MG63 (cell line): ENCODE measurements at places on chromosomes 6 and 20. TPM values are rescaled to one million over a fixed set of nuclear protein-coding genes. Genes with fewer than 3 reads are reported as not detected.

Gene DEFB132
- total RNA-seq: not detected in 2 replicates

Gene NMBR
- total RNA-seq: not detected in 2 replicates

Gene SNAP25
- total RNA-seq: not detected in 2 replicates

Gene CNR1
- total RNA-seq: 0.07 and 0.72 TPM in 2 replicates

Gene MOXD1
- total RNA-seq: 1.9 and 2.9 TPM in 2 replicates

Gene PTCHD4
- total RNA-seq: not detected in 2 replicates

Gene SRMS
- total RNA-seq: not detected in 2 replicates

Gene PSORS1C2
- total RNA-seq: not detected in 2 replicates

Gene ZNF334
- total RNA-seq: 0.30 TPM in 1 of 2 replicates, not detected in the other

Gene OR2J1
- not detected in 2 replicates for total RNA-seq

Gene LAMA4
- total RNA-seq: 13.0 and 52.1 TPM in 2 replicates

Gene TGIF2
- 16.3 and 18.5 TPM in 2 replicates for total RNA-seq

DNA sequence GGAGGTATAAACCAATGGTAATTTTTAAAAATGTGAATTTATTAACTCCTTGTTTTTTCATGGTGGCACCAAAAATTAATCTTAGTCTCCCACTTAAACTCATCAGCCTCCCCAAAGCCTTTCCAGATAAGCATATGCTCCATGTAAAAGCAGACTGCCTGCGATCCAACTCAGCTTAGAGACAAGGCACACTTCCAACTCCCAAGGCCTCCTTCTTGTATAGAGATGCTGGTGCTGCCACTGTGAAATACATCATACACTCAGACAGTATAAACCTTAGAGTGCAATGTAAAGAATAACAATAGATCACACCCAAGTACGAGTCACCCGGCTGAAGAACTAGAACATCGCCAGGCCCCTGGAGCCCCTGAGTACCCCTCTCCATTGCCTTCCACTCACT is 2.0 kb downstream of the ANKRD6 start:
- DNase-seq: no peak

GRCh38 chr6:156587751-156588301 is 189.4 kb upstream of the ARID1B start:
- DNase-seq: no peak

DNA sequence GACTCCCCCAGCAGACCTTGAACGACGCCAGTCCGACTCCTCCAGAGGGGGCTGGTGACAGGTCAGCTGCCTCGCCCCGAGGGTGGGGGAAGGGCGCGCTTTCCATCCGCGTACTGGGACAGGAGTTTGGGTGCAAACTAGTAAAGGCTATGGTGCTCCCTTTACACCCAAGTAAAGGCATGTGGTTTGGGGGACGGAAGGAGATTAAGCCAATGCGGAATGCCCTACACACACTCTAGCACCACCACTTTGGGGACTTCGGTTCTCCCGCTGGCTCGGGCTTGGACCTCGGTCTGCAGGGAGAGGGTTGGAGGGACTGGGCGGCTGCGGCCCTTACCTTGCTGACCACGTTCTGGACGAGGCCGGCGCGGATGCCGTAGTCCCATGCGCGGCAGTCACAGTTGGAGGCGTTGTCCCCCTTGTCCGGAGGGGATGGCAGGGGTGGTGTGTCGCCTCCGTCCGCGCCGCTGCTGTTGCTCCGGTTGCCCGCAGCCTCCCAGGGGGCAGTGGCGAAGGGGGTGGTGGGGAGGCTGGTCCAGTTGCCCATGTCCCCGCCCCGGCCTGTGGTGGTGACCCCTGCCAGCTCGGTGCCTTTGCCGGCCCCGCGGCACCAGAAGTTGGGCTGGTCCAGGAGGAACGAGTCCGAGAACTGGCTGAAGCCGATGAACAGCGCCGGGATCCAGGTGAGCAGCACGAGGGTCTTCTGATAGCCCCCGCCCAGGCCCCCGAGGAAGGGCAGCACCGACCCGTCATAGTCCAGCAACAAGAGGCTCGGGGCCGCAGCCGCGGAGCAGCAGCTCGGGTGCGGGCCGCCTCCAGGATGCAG is 1.1 kb downstream of the SLC22A23 start:
- DNase-seq: no peak

DNA sequence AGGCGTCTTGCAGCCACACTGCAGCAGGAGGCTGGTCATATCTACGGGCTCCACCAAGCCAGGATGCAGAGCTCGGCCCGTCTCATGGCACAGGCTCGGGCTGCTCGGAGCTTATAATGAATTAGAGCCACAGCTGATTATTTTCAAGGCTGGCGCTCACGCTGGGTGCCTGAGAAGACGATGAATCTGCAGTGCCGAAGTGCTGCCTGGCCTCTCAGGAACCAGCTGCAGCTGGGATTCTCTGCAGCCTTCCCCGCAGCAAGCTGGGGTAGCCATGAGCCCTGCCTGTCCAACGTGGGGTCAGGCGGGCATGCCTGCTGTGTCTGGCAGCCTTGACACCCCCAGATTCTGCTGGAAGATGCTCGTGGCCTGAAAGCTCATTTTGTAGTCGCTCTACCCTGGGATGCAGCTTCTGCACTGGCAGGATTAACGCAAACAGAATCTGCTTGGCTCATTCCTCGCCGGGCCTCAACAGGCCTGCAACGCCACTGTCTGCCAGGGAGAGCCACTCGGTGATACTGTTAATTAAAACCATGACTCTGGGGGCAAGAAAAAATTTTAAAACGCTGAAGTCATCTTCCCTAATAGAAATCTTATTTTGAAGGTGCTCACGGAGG is 104.3 kb downstream of the CDH26 start:
- DNase-seq: peak; percentile 38

DNA sequence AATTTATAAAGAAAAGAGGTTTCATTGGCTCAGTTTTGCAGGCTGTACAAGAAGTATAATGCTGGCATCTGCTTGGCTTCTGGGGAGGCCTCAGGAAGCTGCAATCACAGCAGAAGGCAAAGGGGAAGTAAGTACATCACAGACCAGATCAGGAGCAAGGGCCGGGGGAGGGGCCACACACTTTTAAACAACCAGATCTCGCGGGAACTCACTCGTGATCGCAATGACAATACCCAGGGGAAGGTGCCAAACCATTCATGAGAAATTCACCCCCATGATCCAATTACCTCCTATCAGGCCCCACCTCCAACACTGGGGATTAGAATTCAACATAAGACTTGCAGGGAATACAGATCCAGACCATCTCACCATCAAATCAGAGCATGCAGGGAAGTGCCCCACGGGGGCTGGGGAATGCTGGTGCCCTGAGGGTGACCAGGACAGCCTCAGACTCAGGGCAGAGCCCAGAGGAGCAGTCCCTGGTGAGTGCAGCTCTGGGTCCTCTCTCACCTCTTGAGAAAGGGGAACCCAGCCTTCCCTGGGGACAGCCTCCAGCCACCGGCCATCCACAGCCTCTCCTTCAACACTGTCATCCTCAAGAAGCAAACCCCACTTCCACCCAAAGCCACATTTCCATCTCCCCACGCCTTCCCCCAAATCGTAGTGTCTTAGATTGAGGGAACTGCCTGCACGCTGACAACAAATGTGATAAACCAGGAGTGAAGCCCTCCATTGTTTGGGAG is 80.7 kb downstream of the ANKRD60 start:
- no peak for DNase-seq

DNA sequence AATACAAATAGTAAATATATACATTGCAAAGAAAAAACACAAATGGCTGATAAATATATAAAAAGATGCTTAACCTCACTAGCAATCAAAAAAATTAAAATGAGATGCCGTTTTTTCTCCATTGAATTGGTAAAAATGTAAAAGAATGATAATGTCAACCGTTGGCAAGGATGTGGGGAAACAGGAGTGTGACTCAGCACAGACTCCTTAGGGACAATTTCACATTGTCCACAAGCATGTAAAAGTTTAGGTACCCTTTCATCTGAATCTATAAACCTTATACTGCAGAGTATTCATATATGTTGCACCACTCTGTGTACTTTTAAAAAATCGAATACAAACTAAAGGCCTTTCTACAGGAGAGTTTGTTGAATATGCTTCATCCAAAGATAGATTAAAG is 143.1 kb upstream of the RREB1 start:
- DNase-seq: no peak

DNA sequence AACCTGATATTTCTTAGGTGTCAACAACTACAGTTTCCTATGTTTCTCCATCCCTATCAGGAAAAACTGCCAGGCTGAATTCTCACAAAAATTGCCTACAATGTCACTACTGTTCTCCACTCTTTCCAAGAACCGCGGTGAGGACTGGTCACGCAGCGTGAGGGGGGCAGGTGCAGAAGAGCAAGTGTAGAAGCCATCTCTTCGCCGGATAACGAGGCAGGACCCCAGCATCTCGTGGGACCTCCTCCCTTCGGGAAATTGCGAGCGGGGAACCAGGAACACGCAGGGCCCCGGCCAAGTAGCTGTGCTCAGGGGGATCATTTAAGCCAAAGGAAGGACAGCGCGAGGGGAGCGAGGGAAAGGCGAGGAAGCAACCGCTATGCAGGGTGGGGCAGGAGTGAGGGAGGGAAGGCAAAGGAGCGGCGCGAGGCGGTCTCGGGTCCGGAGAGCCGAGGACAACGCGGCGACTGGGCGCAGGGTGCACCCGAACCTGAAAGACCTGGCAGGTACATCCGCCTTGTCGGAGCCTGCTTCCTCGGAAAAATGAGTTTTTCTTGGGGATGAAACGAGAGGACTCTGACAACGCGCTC is 559 bp downstream of the APMAP start:
- peak; percentile 17 for DNase-seq

GRCh38 chr6:14082771-14083170 is 34.8 kb upstream of the CD83 start:
- DNase-seq: no peak

GRCh38 chr6:12431023-12431422 is 140.9 kb downstream of the EDN1 start:
- DNase-seq: no peak

DNA sequence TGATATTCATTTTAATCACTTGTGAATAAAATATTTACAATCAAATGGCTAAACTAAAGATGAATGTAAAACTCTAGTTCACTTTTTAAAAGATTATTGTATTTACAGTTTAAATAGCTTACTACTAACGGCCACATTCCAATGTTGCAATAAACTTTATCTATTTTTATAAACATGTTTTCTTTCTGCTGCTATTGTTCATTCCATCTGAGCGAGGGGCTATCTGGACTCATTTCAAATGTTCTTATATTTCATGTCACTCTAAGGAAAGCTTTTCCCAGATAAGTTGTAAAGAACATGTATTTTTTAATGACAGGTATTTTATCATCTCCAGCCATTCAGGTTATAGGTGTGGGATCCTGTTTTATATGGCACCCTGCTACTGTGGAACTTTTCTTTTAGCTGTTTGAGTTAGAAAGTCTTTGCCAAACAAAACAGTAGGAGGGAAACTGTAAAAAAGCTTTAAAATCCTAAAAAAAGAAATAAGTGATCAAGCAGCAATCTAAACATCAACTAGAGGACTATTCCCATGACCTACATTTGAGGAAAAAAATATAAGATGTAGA is 42.5 kb downstream of the HMGCLL1 start:
- no peak for DNase-seq

GRCh38 chr6:114058435-114058834 is 87.5 kb upstream of the HDAC2 start:
- no peak for DNase-seq

DNA sequence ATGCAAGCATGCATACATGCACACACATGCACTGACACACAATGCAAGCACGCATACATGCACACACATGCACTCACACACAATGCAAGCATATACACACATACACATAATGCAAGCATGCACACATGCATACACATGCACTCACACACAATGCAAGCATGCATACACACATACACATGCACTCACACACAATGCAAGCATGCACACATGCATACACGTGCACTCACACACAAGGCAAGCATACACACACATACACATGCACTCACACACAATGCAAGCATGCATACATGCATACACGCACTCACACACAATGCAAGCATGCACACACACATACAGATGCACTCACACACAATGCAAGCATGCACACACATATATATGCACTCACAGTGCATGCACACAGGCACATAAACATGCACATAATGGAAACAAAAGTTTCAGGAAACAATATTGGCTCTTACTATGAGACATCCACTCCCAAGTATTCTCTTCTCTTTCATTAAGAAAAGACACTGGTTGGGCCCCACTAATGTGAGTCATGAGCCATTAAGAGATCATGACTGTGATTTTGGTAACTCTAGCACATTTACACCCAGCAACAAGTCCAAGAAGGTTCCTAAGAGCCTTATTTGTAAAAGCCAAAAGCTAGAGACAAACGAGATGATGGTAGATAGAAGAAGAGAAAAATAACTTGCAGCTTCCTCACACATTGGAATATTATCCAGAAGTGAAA is 22.2 kb downstream of the APCDD1L start:
- no peak for DNase-seq

- no peak for DNase-seq
Observed at GRCh38 chr6:72367439-72367838, 254.4 kb upstream of the KCNQ5 start.

- no peak for DNase-seq
Observed at GRCh38 chr6:36378243-36378920, 9.1 kb downstream of the ETV7 start.

GRCh38 chr6:90202156-90202555 is 94.5 kb downstream of the BACH2 start:
- no peak for DNase-seq

GRCh38 chr6:14212020-14212419 is 94.4 kb downstream of the CD83 start:
- DNase-seq: no peak

- no peak for DNase-seq
Observed at GRCh38 chr6:112927641-112928320, 580.7 kb downstream of the RFPL4B start.

- DNase-seq: no peak
Observed at GRCh38 chr20:25699914-25700313, 3.3 kb upstream of the ZNF337 start.

DNA sequence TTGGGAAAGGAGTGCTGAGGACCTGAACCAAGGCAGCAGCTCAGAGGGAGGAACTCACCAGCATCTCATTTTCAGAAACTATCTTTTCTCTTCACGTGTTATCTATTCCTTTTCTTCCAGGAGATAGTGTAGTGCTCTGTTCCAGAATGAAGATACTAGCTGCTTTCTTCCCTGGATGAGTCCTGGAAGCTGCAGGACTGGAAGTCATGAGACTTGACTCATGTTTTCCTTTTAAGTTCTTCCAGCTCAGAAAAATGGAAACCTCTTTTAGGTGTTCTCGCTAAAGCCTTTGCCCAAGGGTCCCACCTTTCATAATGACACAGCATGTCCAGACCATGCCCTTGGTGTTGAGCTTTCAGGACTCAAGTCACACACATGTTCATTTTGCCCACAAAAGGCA is 106.7 kb downstream of the UNC5CL start:
- no peak for DNase-seq

GRCh38 chr20:40238511-40238910 is 450.5 kb downstream of the MAFB start:
- DNase-seq: no peak

- peak; percentile 81 for DNase-seq
Observed at GRCh38 chr6:125262016-125263013, 39.5 kb downstream of the HDDC2 start.

- DNase-seq: no peak
Observed at GRCh38 chr20:46342010-46342378, 33.7 kb upstream of the CDH22 start.

DNA sequence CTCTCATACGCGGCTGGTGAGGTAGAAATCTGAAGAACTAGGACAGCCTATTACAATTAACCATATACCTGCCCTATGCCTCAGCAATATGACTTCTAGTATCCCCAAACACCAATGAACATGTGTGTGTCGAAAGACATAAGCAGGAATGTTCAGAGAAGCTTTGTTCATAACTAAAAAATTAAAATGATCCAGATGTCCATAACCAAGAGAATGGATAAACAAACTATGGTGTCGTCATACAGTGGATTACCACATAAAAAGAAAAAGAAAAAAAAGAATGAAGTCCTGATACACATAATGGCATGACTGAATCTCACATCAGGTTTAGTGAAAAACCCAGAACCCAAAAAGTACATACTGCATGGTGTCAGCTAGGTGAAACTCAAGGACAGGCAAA is 73.9 kb downstream of the MDN1 start:
- no peak for DNase-seq
